ENCODE measurements at places on chromosomes 1 and 21. TPM values are rescaled to one million over a fixed set of nuclear protein-coding genes. Genes with fewer than 3 reads are reported as not detected.

The TENT5C gene
- total RNA-seq, result 29.2 TPM

The ADARB1 gene
- 79.0 TPM for total RNA-seq

The TNFAIP8L2 gene
- total RNA-seq, result 1.9 TPM

The FAM151A gene
- not detected for total RNA-seq

The SH2D1B gene
- 0.33 TPM for total RNA-seq

The GLIS1 gene
- total RNA-seq, result 0.71 TPM

The GJA9 gene
- total RNA-seq, result not detected

The OR2T12 gene
- total RNA-seq, result not detected

The LAX1 gene
- total RNA-seq, result 0.38 TPM

The ATP6V0B gene
- 76.0 TPM for total RNA-seq

The ANKRD34A gene
- 1.2 TPM for total RNA-seq

The HMCN1 gene
- 20.4 TPM for total RNA-seq

The SPRR1A gene
- total RNA-seq, result not detected

The LHX8 gene
- not detected for total RNA-seq

The MFSD2A gene
- 3.1 TPM for total RNA-seq

The RAB3GAP2 gene
- 65.9 TPM for total RNA-seq

The CFHR4 gene
- total RNA-seq, result not detected

The AMY2A gene
- 0.44 TPM for total RNA-seq

The APOBEC4 gene
- total RNA-seq, result not detected

The GNG4 gene
- total RNA-seq, result 9.9 TPM

The SLAMF8 gene
- 0.60 TPM for total RNA-seq

The KCNH1 gene
- 2.4 TPM for total RNA-seq

The PDC gene
- total RNA-seq, result 285 TPM

The OR2L13 gene
- 0.71 TPM for total RNA-seq

The OR2T5 gene
- not detected for total RNA-seq

The ZMYM4 gene
- total RNA-seq, result 81.1 TPM

The PRPF38A gene
- 37.3 TPM for total RNA-seq

The TMEM54 gene
- total RNA-seq, result 10.6 TPM

The LCE3B gene
- total RNA-seq, result not detected

The RGS13 gene
- not detected for total RNA-seq

The NPR1 gene
- 6.8 TPM for total RNA-seq

The NTNG1 gene
- total RNA-seq, result 19.1 TPM

The TEDDM1 gene
- not detected for total RNA-seq

The ASCL5 gene
- not detected for total RNA-seq

The AMY1C gene
- total RNA-seq, result not detected

The AGO4 gene
- total RNA-seq, result 45.1 TPM

The RGS8 gene
- total RNA-seq, result 160 TPM

The C1orf141 gene
- 1.3 TPM for total RNA-seq

The PAFAH2 gene
- total RNA-seq, result 20.2 TPM

The CR1L gene
- not detected for total RNA-seq

The MYOC gene
- 1.8 TPM for total RNA-seq

The FCRL5 gene
- not detected for total RNA-seq

The OLIG1 gene
- 0.38 TPM for total RNA-seq

The IL24 gene
- total RNA-seq, result not detected

The ASAP3 gene
- total RNA-seq, result 48.7 TPM

The LDLRAP1 gene
- 7.0 TPM for total RNA-seq

The ZNF683 gene
- total RNA-seq, result not detected

The FCMR gene
- total RNA-seq, result 1.3 TPM

The TSHB gene
- not detected for total RNA-seq

All from camera-type eye (tissue), 1 donor.